Hindlimb muscle (tissue), 1 donor: ENCODE measurements at places on chromosomes 2 and 18.

DNA sequence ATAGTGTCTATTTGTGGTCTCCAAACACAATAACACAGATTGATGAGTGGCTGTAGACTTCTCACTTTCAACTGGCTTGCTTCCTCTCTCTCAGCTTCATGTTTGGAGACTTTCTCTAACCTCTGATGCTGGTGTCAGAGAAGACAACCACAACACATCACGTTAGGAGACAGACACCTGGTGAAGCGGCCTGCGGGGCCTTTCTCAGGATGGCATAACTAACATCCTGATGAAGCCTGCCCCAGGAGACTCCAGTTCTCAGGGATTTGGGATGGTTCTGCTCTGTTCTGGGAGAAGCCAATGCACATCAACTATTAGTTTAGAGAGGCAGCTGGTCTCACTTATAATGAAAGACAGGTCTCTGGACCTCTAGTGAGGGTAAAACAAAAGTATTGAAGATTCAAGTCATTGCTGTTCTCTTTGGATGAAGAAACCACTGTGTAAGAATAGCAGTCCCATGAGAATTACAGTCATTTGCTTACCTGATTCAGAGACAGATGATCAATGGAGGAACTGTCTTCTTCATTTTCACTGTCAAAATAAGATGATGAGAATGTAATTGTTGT lies 2.0 kb downstream of the IL1A start:
- no peak for DNase-seq

- DNase-seq = no peak
Measured at GRCh38 chr2:33216508-33217182, 259.8 kb upstream of the RASGRP3 start.

GRCh38 chr2:214378455-214379103 lies 32.3 kb upstream of the VWC2L start:
- no peak for DNase-seq

DNA sequence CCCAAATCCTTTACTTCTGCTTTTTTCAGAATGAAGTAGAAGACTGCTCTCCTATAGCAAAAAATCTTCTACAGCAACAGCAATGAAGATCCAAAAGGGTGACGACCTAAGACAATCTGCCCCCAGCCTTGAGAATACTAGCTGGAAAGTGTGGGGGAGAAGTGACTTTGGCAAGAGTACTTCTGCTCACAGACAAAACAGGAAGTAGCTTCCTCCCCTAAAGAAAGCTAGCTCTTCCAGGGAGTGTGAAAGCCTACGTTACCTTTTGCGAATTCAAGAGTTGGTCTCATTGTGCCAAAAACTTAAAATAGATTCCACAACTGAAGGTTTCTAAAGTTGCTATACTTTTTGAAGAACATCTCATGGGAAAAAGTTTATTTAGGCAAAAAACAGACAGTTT lies 1069.2 kb upstream of the CHAC2 start:
- no peak for DNase-seq

DNA sequence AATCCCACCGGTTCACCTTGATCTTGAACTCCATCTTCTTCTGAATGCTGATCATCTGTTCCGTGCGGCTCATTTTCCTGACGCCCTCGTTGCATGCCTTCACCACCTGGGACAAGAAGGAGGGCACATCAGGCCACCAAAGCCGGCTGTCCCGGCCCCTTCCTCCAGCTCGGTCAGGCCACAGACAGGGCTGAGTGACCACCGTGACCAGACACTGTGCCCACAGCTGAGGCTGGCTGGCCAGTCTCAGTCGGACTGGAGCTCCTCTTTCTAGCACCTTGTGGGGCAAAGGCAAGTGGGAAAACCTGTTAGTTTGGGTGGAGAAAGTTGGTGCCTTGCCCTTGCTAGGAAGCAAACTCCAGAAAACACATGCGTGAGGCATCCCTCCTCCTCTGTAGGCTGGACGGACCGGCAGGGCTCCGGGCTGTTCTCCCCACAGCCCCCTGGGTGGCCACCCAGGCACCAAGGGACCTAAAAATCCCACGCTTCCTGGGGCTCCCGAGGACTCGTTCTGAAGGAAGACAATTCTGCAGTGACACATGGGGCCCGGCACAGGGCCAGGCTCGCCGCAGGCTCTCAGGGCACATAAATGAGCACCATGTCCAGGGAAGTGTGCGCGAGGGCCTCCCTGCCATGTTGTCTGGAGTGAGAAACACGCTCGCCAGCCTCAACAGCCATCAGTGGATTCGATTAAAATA lies 15.3 kb downstream of the SNORC start:
- DNase-seq = no peak

GRCh38 chr2:220586980-220587530 lies 959.6 kb downstream of the SLC4A3 start:
- DNase-seq = peak; percentile 69
